ENCODE measurements at places on chromosomes 12 and 14.

DNA sequence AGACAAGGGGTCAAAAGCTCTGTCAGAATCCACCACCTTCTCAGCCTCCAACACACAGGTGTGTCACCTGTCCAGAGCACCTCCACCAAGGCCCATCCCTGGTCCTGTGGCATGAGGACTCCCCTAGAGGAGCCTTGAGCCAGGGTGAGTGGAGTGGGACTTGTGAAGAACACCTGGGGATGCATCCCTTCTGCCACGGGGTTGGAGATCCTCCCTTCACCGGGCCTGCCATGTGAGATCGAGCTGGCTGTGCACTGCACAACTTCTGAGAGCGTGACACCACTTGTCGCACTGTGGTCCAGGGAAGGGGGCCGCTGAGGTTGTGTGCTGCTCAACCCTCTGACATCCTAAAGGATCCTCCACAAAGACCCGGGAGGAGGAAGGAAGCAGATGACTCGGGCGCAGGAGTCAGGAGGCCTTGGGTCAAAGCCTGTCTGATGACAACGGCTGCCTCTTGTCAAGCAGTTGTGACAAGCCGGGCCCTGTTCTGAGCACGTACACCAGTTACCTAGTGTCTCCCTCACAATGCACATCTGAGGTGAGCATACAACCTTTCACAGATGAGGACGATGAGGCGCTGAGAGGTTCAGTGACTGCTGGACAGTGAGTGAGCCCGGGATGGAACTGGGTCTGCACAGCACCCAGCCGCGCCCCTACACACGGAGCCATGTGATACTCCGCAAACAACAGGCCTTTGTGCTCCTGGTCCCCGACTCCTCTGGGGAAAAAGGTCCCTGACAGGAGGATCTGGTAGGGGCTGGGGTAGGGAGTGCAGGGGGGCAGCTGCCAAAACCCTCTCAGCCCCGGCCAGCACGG lies 35.6 kb downstream of the CHGA start:
- DNase-seq: peak; percentile 91

DNA sequence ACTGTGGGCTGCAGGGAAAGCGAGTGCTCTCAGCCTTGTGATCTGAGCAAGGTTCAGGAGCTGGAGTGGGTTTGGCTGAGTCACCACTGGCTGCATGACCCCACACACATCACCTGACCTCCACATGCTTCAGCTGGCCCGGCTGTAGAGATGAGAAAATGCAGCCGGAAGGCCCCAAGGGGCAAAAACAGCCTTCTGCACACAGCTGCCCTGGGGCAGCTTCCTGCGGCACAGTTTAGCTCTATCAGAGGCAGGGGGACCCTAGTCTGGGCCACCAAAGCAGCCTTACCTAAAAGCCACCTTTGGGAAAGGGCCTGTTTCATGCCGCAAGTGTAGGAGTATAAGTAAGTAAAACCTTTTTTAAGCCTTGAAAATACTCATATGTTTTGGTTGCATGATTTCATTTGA lies 123.3 kb downstream of the SSPN start:
- peak; percentile 47 for DNase-seq

DNA sequence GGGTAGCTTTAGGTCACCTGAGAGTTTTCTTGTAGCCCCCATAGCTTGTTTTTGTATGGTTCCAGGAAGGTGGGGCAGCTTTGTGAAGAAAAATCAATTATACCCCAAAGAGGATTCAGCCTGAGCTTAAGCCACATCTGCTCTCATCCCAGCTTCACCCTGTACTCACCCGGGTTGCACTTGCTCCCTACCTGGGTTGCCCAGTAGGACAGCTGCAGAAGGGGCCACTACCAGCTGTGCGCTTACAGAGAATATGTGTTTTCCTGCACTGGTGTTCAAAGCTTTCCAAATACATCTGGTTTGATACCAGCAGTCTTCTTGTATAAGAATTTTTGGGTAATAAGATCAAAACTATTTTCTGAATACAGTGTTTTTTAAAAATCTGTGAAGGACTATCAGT lies 3.0 kb upstream of the SLC38A1 start:
- no peak for DNase-seq

DNA sequence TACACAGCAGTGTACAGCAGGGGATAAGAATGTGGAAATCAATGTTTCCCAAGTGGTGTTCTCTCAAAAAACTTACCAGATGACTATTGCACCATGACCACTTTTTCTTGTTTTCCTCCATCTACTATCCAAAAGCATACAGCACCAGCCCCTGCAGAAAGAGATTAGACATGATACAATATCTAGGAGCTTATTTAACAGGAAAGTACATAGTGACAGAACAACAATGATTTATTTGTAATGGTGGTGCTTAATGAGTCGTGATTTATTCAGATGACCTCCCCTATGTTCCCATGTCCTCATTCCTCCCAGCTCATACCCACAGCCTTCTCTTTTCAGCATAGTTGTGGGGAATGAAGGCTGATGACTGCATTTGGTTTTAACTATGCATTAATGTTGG lies 413.6 kb downstream of the BTG1 start:
- no peak for DNase-seq

DNA sequence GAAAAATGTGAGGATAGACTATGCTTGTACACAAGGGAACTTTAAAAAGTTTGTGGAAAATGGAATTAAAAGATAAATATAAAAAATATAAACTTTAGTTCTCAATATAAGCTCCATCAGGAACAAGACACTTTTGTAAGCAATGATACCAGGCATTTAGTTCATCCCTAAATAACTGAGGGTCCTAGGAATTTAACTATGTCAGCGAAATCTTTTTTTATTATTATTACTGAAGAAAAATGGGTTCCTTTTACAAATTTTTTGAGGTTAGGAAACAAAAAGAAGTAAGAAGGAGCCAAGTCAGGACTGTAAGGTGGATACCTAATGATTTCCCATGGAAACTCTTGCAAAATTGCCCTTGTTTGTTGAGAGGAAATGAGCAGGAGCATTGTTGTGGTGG lies 102.8 kb downstream of the TRMT5 start:
- DNase-seq: no peak

GRCh38 chr12:70982286-70982685 lies 61.7 kb upstream of the PTPRR start:
- DNase-seq: peak; percentile 15

DNA sequence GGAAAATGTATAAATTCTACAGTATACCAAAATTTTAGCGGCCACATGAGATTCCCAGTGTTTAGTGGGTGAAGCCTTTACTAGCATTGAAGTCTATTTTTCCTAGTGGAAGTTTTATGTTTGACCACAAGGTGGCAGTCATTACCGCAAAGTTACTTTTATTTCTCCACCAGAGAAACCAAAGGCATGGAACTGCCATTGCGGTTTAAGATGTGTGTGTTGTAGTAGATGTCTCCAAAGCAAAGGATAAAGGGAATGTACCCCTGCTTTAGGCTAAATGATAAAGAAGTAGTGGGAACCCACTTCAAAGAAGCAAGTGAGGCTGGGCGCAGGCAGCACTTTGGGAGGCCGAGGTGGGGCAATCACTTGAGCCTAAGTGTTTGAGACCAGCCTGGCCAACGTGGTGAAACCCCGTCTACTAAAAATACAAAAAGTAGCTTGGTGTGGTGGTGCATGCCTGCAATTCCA lies 140.5 kb downstream of the PRKCH start:
- peak; percentile 79 for DNase-seq

GRCh38 chr14:24390701-24391468 lies 7.9 kb upstream of the NYNRIN start:
- DNase-seq: no peak

DNA sequence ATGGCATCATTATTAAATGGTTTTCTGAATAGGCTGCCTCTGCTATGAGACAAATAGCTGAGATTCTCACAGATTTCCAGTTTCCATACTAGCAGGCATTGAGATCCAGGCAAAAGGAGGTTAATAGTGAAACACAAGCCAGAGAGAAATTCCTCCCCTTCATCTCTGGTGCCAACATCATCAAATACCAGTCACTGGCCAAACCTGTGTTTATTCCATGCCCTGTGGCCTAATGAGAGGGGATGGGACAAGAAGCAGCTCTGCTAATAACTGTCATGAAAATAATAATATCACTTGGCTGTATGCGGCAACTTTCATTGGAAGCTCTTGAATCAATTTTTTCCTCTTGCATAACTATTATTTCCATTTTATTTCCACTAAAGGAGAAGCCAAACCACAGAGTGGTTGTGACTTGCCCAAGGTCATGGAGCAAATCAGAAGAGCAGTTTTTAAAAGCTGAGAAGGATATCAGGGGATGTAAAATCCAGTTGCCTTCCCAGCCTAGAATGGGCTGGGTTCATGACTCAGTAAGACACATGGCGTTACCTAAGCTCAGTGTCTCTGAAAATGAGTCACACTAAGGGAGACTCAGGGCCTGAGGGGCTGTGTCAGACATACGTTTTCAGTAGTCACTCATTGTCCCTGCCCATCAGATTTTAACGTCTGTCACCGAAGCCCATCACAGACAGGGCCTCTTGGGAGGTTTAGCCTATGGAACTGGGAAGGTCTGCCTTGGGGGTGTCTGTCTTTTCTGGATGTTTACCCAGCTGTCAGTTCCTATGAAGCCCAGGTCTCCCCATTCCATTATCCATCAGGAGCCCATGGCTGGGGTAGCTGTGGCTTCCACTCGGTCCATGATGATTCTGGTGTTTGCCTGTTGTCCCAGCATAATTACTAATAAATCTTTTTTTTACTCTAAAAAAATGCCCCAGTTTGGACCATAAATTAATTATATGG lies 208.8 kb upstream of the EEA1 start:
- DNase-seq: no peak

DNA sequence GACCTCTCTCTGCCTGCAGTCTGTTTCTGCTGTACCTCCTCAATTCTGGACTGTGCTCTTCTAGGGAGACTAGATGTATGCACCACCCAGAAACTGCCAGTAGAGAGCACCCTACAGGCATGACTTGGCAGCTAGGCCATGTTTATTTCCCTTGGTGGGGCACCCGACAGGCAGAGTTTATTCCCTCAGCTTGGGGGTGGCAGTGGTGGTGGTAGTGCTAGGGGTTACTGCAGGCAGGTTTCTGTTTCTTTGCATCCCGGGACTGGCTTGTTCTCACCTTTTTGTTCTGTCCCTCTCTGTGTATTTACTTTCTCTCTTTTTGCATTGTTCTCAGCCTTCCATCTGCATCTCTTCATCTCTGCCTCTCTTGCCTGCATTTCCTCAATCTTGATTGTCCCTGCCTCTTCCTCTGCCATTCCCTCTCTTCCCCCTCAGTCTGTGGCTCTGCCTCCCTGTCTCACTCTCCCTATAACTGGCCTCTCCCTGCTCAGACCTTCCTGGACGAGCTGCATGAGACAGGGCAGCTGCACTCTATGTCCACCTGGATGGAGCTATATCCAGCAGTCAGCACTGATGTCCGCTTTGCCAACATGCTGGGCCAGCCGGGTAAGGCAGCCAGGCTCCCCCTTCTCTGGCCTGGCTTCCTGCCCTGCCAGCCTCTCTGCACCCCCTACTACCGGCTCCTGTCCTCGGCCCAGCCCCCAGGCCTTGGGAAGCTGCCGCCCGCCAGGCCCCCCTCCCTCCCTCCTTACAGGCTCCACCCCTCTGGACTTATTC lies 13.8 kb downstream of the PRPF40B start:
- peak; percentile 88 for DNase-seq

GRCh38 chr12:77973579-77973978 lies 142.9 kb downstream of the NAV3 start:
- DNase-seq: no peak

DNA sequence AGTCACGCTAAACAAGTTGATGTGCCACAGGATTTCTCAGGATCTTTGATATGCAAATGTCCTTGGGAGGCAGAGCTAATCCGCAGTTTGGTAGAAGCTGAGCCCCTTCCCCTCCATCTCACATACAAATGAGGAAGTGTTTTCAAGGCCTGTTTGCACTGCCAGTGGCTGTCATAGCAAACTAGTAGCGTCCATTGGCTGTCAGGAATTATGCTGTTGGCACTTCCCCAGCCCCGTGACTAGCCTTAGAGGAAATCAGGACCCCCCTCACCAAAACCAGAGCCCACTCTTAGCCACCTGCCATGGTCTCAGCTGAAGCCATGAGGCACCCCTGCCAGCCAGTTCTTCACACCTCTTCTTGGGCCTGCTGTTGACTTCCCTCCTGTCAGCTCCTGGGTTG lies 253.9 kb downstream of the CACNA1C start:
- no peak for DNase-seq

DNA sequence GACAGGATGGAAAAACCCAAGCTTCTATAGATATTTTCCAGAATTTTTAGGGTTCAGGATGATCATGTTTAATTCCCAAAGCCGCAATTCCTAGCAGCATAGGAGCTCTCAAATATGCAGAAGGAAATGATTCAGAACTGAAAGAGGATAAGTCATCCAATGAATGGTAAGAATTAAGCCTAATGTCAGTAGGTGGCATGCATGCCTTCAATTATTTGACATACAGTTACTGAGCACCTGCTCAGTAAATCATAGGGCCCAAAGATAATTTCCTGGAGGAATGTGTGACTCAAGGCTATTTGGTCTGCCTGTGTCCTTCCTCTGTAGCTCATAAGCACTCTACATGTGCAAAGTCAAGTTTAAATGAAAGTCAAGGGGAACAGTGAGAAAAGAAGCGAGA lies 116.8 kb upstream of the SLC38A4 start:
- DNase-seq: no peak
